Right renal cortex interstitium (tissue), 3 donors: ENCODE measurements at places on chromosomes 4 and X. TPM values are rescaled to one million over a fixed set of nuclear protein-coding genes. Genes with fewer than 3 reads are reported as not detected.

Gene C1QTNF7
- polyA plus RNA-seq: 22.7 TPM

Gene SCD5
- polyA plus RNA-seq: 44.7 TPM

Gene MAGEB2
- not detected for polyA plus RNA-seq

Gene CXCL10
- polyA plus RNA-seq: 5.4 TPM

Gene TBC1D14
- 62.6 TPM for polyA plus RNA-seq

Gene VEGFC
- 18.9 TPM for polyA plus RNA-seq

Gene SSR4
- polyA plus RNA-seq: 164 TPM

Gene STAP1
- polyA plus RNA-seq: 0.23 TPM

DNA sequence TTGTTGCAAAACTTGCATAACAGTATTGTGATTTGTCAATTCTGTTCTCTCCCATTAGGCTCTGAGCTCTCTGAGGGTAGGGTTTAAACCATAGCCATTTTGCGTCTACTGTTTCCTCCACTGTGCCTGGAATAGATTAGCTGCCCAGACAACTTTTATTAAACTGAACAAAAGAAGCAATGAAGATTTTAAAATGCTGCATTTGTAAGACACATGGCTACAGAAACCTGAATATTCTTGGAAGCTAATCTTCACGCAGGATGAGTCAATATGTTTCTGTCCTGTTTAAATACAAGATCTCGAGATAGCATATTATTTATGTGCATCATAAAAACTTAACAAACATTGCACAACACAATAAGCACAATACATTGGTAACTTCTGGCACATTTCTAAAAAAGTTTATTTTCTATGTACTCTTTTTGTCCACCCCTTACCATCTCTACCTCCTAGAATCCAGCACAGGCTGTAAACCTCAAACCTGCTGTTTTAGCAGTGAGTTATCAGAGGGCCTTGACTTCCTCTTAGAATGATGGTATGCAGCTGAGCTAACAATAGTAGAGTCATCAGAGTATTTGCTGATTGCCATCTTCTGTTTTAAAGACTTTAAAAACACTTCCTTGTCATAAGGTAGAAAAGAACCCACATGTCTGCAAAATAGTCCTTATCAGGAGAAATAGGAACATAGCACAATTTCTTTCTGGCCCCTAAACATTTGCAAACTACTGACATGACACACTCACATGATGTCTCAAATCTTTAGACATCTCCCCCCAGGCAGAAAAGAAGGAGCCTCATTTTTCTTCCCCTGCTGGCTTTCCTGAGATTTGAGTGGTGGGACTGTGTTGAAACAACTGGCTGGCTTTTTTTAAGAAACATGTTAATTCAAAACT, 10.6 kb upstream of the CCNG2 start:
- DNase-seq: no peak

- DNase-seq: no peak
Observed at GRCh38 chr4:77073106-77073809, 2.5 kb downstream of the CCNI start.

GRCh38 chr4:175651756-175652310, 160.2 kb downstream of the GPM6A start:
- DNase-seq: no peak

DNA sequence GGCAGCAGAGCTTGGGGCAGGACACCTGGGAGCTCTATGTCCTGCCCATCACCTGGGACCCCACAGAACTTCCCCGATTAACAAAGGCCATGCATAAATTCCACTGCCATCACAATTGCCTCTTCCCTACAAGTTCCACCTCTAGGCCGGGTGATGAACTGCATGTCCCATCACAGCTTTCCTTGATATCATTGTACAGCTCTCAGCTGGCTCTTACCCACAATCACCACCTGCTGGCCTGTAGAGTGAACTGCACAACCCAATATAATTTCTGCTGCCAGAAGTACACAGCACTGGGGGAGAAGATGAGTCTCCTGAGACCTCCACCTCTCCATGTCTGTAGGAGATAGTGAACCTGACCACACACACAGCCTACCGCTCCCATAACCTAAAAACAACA, 285.0 kb upstream of the AADAT start:
- DNase-seq: no peak

- DNase-seq: no peak
Observed at GRCh38 chr4:156545003-156545785, 426.4 kb downstream of the PDGFC start.
